ENCODE measurements at places on chromosomes 5 and 9.

GRCh38 chr9:98778711-98779530, 17.4 kb downstream of the ANKS6 start:
- DNase-seq: no peak

- DNase-seq: no peak
Measured at GRCh38 chr5:66810848-66811261, 214.7 kb downstream of the MAST4 start.

- DNase-seq: no peak
Measured at GRCh38 chr5:14003936-14004335, 59.4 kb upstream of the DNAH5 start.

DNA sequence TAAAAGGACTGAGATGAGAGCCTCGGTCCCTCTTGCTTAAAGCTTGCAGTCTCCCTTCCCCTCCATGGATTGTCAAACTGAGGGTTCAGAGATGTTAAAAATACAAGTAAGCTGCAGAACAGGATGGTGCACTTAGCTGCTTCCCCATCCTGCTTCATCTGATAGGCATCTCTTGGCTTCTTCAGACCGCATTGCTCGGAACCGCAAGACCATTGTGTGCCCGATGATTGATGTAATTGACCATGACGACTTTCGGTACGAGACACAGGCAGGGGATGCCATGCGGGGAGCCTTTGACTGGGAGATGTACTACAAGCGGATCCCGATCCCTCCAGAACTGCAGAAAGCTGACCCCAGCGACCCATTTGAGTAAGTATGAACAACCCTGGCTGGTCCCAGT, 65.5 kb upstream of the SAP30L start:
- no peak for DNase-seq

DNA sequence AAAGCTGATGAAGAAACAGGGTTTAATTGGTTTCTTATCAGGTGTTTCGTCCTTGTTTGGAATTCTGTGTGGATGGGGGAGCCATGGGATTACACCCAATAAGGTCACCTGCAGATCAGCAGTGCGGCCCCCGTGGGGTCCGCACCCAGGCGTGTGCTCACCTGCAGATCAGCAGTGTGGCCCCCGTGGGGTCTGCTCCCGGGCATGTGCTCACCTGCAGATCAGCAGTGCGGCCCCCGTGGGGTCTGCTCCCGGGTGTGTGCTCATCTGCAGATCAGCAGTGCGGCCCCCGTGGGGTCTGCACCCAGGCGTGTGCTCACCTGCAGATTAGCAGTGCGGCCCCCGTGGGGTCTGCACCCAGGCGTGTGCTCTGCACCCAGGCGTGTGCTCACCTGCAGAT, 41.7 kb upstream of the CEP72 start:
- no peak for DNase-seq

DNA sequence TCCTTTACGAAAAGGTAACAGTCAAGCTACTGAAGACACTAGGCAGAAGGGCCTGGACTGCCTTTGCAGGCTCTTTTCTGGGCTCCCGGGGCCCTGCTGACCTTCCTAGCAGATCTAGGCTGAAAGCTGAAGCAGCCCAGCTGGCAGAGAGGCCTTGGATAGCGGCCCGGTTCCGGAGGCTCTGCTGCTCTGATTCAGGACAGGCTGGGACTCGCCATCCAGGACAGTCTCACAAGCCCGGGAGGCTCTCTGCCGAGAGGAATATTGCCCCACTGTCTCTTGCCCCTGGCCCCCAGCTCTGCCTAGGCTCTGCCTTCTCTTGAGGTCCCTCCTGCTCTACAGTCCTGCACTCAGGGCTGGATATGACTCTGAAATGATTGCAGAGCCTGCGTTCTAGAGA, 67.8 kb downstream of the PSD2 start:
- no peak for DNase-seq

DNA sequence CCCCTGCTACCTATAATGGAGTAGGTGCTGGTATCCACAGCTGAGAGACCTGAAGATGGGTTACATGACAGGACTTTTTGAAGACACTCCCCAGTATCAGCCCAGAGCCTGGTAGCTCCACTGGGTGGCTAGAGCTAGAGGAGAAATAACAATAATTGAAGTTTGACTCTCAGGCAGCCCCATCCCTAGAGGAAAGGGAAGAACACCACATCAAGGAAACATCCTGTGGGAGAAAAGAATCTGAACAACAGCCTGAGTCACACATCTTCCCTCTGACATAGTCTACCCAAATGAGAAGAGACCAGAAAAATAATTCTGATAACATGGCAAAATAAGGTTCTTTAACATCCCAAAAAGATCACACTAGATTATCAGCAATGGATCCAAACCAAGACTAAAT, 432.1 kb downstream of the CDH18 start:
- DNase-seq: no peak

DNA sequence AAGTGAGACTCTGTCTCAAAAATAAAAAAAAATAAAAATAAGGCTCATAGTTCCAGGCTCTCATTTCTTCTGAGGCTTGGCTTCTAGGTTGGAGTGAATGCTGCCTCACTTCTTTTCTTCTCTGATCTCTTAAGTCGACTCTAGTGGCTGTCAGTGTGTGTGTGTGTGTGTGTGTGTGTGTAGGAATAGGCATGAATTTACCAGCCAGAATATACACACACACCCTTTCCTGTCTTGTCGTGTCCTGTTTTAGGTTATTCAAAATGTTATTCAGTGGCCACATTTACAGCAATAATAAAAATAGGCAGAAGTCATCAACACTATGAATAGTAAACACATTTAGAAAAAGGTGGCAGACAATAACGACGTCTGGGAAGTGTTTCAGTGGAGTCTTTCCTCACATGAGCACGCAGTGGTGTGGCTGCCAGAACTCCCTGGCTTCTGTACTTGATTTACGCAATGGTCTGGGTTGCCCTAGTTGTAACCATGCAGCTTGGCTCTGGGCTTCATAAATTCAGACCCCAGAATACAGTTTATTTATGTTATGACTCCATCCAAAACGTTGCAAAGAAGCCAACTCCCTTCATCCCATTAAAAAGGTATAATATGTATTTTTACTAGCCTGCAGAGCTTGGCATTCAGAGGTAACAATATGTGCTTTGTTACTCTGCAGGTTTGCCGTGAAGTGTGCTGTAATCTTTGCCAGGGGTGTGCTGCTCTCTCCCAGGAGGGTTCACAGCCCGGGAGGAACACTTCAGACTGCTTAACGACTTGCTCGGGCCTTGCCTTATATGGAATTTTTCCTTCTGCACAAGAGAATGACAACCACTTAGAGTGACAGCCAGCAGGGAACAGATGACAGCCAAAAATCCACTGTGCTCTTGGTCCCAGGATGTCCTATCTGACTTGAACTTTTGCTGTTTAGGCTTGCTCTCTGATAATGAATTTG, 34.4 kb upstream of the PALM2AKAP2 start:
- no peak for DNase-seq

- DNase-seq: no peak
Measured at GRCh38 chr5:135393691-135394090, 5.3 kb downstream of the MACROH2A1 start.

DNA sequence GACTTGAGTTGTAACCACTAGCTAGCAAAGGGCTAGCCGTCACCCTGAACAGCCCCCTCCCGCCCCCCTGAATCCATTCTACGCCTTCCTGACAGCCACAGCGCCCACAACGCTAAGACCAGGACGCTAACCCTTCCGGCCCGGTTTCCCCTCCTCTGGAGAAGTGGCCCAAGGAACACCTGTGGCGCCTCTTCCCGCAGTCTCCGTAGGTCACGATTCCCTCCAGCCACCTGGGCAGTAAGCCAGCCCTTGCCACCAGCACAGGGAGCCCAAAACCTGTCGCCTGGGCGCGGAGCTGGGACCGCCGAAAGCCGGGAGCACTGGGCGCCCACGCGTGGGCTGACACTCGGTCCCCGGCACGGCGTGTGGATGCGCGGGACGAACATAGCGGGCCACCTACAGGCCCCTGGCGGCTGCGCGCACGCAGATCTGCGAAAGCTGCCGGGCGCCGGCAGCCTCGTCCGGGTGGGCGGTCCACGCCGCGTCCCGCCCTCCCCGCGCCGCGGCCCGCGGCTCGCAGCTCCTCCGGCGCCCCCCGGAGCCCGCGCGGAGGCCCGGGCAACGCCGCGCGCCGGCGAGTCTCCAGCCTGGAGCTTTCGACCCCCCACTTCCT, 596 bp downstream of the IRF1 start:
- no peak for DNase-seq

GRCh38 chr5:39691993-39692392, 267.2 kb upstream of the DAB2 start:
- DNase-seq: no peak

DNA sequence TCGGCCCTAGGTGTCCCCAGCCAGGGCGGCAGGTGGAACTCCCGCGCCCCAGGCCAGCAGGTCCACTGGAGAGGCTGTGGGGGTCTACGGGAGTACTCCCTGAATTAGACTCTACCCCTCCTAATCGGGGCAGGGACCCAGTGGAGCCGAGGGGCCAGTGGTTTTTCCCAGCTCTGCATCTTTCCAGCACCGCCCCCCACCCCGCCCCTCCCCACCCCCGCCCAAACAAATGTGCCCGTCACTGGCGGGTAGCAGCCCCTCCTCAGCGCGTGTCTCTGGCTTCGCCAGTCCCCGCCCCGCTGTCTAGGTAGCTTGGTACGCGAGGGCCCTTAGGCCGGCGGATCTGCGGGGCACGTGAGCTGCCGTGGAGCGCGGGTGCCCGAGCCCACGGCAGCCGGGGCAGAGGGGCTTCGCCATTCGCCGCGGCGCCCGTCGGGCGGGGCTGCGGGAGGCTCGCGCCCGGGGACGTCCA, 7.0 kb downstream of the UNC5A start:
- DNase-seq: no peak
